ENCODE measurements at places on chromosomes 2 and 18.

DNA sequence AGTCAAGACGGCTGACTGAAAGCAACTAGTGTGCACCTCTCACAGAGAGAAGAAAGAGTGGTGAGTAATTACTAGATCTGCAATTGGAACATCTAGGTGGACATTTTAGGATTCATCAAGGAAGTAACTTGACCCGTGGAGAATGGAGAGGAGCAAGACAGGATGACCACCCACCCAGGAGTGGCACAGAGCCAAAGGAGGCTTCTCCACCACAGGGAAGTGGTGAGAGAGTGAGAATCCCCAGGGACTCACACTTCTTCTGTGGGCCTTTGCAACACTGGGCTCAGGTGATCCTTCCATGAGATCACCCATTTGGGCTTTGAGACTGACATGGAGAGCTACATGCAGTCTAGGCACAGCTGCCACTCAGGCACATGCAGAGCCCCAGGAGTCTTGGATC lies 132.8 kb upstream of the GALNT5 start:
- no peak for DNase-seq

DNA sequence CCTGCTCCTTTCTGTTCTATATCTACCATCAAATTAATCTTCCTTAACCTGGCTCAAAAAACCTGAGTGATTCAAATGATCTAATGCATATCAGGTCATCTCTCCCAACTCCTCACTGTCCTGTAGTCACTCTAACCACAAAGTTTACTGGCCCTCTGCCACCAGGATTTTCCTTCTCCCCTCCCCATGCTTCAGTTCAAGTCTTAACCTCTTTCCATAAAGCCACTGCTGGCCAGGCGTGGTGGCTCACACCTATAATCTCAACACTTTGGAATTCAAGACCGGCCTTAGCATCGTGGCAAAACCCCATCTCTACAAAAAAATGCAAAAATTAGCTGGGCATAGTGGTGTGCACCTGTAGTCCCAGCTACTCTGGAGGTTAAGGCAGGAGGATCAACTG lies 7.5 kb upstream of the SP3 start:
- DNase-seq = no peak

GRCh38 chr2:207044379-207045362 lies 105.4 kb downstream of the CPO start:
- no peak for DNase-seq

- DNase-seq = no peak
These were observed 36.5 kb downstream of the PPM1B start for GRCh38 chr2:44205169-44205568.

DNA sequence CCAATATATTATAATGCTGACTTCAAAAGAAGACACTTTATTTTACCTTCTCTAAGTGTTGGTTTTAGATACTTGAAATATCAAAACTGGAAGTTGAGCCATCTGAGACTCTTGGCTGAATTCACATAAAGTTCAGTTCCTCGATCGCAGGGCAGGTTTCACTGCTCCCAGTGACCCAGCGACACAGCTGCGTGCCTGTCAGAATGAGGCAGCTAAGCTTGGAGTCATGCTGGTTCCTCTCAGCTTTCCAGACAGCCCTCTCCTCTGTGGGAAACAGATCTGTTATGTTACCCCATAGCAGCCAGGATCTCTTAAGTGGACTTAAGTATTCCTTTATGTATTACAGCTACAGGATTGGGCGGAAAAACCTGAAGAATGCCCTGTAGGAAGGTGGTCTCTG lies 142.8 kb upstream of the ALPP start:
- no peak for DNase-seq

GRCh38 chr2:54107903-54108615 lies 7.4 kb upstream of the ACYP2 start:
- DNase-seq = no peak

All from occipital lobe (tissue), 3 donors.